ENCODE measurements at places on chromosomes 2 and 18.

GRCh38 chr2:9220201-9220600 lies 13.6 kb downstream of the ASAP2 start:
- DNase-seq, result no peak

DNA sequence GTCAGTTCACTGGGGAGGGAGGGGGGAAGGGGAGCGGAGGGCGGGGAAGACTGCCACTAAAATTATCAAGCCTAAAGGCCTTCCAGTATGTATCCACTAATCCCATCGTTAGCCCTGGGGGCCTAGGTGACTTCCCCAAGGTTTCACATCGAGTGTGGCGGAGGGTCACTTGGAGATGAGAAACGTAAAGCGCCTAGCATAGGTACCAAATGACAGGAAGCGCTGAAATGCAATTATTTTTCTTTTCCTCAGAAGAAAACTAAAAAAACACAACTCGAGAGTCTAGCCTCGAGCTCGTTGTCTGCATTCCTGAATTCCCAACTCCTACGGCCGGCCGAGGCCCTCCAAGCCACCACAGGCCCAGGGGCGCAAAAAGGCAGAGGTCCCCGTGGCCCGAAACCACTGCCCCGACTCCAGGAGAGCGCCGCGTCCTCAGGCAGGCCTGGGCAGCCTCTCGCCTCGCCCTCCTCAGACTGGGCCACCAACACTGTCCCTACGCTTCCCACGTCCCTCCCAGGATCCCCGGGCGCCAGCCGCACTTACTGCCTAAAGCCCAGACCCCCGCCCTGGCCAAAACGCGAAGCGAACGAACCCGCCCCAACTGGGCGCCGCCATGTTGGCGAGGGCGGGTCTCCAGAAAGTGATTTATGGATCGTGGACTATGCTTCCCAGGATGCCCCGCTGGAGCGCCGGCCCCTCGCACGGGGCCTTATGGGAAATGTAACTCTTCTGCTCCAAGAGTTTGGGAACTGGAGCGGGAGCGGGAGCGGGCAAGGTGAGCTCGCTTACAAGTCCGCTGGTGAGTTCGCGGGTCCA lies at the start of gene USP40:
Gene USP40, minus strand, starts transcription at position 642 of the 816 bp plus-strand sequence. CDS start 1,228 bp downstream, outside the sequence.
- DNase-seq, result peak; percentile 79

GRCh38 chr18:12336171-12336613 lies 28.2 kb downstream of the TUBB6 start:
- DNase-seq, result no peak

DNA sequence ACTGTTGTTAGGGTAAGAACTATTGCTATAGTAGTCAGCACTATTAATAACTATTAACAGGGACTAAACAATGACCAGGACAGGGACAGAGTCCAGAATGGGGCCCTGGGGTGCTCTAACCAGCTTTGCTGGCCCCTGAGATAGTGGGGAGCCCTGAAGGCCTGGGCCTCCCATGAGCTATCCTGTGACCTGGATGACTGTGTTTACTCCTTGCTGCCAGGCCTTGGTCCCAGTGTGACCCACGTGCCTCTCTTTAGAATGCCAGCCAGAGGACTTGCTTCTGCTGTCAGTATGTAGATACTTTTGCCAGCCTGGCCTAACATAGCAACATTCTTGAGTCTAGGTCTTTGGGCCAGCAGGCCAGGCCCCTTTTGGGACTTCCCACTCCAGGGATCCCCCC lies 11.4 kb downstream of the CDK5R2 start:
- no peak for DNase-seq

- DNase-seq, result peak; percentile 40
These were observed 82.8 kb upstream of the SEC11C start for GRCh38 chr18:59056706-59057492.

DNA sequence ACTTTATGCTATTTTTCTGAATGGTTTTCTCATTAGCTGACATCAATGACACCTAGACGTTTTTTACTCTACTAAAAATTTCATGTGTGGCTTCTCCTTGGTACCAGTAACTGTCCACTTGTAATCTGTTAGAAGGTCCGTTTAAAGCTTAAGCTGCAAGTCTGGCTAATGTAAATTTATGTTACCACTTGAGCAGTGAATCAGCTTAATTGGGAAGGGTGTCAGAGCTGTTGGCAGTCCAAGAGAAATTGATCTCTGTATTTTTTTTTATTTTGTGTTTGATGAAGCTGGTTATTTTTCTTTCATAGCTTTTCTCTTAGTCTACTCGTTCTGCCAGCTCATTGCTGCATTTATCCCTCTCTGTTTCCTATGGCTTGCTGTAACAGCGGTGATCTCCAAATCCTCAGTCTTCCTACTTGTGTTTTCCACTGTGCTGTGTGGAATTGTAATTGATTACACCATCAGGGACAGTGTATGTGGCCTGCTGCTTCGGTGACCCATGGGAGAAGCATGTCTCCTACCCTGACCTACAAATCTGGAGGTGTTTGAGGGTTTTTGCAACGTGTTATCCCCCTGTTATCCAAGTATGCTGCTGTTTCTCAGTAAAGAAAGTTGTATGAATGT lies 724.2 kb upstream of the REG3G start:
- DNase-seq, result no peak

- DNase-seq, result peak; percentile 63
These were observed 913 bp upstream of the TRABD2A start for GRCh38 chr2:84881581-84882413.

- no peak for DNase-seq
These were observed 210.8 kb downstream of the DYSF start for GRCh38 chr2:71664161-71664560.

GRCh38 chr2:38557981-38558380 lies 44.7 kb downstream of the HNRNPLL start:
- DNase-seq, result no peak

DNA sequence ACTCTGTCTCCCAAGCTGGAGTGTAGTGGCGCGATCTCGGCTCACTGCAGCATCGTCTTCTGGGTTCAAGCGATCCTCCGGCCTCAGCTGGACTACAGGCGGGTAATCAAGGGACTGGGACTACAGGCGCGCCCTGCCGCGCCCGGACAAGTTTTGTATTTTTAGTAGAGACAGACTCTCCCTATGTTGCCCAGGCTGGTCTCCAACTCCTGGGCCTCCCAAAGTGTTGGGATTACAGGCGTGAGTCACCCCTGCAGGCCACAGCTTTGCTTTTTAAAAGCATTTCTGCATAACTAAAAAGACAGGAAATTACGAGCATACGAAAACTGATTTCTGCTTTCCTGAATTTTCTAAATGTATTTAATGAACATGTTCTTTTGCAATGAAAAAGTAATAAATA lies 916 bp upstream of the OSBPL1A start:
- no peak for DNase-seq

DNA sequence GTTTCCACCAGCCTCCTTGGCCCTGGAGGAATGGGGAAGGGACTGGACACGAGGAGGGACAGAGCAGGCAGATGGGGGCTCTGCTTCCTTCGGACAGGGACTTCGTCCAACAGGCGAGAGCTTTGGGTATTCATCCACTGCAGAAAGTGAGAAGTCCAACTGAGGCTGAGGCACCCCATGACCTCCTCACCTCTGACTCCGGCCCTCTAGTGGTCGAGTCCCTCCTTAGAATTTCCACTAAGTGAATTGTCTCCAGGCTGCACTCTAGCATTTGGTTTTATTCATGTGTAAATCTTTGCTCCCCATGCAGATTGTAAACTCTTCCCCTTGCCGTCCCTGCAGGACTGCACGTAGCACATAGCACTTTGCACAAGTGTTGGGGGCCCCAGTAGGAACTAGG lies 75.6 kb downstream of the TMEM247 start:
- DNase-seq, result no peak

DNA sequence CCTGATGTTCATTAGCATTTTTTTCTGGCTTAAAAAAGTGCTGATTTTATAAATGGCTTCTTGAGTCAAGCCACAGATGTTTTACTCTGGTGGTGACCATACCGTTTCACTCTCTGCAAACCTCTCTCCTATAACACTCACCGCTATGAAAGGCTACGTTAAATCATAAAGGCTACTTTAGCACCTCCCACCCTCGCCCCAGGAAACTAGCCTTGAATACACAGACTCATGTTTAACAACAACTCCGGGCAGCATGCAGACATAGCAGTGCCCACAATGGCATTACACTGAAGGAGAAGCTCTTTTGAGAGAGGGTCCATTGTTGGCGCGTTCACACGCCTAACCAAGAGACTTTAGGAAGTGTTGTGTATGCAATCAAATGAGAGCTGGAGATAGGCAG lies 5.6 kb downstream of the MYT1L start:
- no peak for DNase-seq

DNA sequence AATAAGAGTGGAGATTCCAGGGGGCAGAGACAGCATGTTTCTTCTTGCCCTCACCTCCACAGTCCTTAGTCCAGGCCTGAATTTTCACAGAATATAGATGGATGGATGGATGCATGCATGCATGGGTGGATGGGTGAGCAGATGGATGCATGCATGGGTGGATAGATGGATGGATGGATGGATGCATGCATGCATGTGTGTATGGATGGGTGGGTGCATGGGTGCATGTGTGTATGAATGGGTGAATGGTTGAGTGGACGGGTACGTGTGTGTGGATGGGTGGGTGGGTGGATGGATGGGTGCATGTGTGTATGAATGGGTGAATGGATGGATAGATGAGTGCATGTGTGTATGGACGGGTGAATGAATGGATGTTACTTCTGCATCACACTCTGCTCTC lies 153.3 kb downstream of the CELF4 start:
- DNase-seq, result no peak

- DNase-seq, result no peak
These were observed 146.3 kb downstream of the TXNL1 start for GRCh38 chr18:56492136-56492535.

DNA sequence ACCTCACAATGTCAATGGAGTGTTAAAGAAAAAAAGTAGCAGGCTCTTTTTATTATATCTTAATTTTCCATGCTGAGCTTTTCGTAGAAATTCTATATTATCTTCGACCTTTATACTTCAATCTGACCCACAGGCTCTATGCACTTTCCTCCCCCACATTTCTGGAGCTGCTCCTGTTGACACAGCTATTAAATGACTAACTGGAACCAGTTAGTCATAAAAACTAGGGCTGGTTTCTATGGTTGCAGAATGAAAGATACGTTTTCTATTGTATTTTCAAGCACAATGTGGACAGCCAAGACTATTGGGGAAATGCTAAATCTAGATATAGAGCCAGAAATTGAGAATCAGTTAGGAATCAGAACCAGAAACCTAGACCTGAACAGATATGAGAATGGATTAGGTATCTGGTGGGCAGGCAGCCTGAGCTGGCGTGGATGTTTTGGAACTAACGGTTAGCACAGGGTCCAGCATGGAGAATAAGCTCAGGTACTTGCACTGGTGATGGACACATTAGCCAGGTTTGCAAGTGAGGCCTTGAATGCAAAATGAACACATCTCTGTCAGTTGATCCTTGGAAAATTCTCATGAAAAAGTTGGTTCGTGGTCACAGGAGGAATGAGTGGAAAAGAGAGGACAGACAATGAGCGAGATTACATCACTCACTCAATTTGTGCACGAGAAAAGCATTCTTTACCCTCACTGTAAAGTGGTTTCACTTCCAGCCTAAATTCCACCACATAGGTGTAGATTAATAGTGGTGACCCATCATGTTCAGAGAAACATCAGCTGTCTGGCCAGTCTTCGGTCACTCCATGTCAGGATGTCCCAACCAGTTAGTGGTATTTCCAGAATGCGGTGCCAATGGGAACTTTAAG lies 144.6 kb upstream of the EPHA4 start:
- DNase-seq, result no peak

GRCh38 chr18:13576598-13576997 lies 149.8 kb downstream of the FAM210A start:
- DNase-seq, result no peak

All from fibroblast of skin of left quadriceps (primary cell).